ENCODE measurements at places on chromosomes 12 and 14. TPM values are rescaled to one million over a fixed set of nuclear protein-coding genes. Genes with fewer than 3 reads are reported as not detected.

GRCh38 chr14:91173221-91173670 lies 59.4 kb downstream of the DGLUCY start:
- peak; percentile 69 for DNase-seq

Gene SOCS4
- total RNA-seq: 23.1 TPM

GRCh38 chr14:61477712-61478462 lies 156.5 kb downstream of the PRKCH start:
- DNase-seq: peak; percentile 79

GRCh38 chr14:64074961-64075612 lies 219.1 kb downstream of the ESR2 start:
- DNase-seq: peak; percentile 83

GRCh38 chr14:69968132-69968531 lies 88.9 kb downstream of the SMOC1 start:
- DNase-seq: no peak

DNA sequence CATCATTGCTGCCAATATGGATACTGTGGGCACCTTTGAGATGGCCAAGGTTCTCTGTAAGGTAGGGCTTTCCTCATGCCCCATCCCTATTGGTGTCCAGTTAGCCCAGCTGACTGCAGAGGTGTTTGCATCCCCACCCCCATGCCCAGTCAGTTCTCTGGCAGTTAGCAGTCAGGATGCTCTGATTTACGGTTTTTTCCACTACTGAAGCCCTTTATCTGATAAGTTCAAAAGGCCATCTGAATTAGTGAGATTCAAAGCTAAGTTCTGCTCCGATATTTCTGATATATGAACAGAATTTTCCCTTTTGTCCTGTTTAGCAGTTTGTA lies 773 bp downstream of the GMPR2 start:
- DNase-seq: no peak

Gene RERGL
- not detected for total RNA-seq

GRCh38 chr12:89603678-89604077 lies 77.8 kb upstream of the POC1B start:
- DNase-seq: no peak

- DNase-seq: no peak
Measured at GRCh38 chr12:102685841-102686240, 205.5 kb upstream of the IGF1 start.

DNA sequence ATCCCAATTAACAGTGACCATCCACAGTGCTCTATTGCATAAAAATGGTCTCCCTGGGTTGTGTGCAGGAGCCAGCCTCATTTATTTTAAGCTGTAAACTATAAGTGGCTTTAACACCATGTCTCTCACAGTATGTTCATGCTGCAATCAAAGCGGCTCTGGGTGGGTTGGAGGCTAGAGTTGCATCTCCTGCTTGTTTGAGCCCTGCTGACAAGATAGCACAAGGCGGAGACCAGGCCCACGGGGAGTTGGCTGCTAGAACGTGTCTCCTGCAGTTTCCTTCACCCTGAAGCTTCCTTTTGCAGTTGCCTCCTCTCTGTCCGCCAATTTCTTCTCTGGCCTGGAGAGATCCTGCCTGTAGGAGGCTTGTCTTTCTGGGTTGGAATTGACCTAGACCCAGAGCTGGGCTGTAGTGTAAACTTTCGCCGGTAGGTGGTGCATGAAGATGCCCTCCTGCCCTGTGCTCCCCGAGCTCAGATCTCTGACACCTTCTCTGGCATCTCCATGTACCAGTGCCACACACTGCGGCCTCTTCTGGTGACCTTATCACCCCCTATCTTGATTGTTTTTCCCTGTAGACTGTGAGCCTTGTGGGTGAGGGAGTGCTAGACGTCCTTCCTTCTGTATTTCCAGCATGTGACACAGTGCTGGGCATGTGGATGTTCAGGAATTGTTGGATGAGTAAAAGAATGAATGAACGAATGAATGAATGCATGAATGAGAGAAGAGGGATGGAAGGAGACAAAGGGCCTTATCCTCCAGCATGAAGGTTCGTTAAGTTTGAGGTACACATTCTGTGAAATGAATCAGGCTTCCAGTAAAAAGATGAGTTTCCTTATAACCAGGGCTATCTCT lies 10.4 kb downstream of the OTUB2 start:
- peak; percentile 46 for DNase-seq

Gene ALDH1L2
- 1.9 TPM for total RNA-seq

Gene TAS2R19
- total RNA-seq: 11.6 TPM

Gene KCNC2
- under 0.01 TPM for total RNA-seq

Measured in renal cortical epithelial cell (primary cell).